ENCODE measurements at places on chromosomes 5 and 9. TPM values are rescaled to one million over a fixed set of nuclear protein-coding genes. Genes with fewer than 3 reads are reported as not detected.

DNA sequence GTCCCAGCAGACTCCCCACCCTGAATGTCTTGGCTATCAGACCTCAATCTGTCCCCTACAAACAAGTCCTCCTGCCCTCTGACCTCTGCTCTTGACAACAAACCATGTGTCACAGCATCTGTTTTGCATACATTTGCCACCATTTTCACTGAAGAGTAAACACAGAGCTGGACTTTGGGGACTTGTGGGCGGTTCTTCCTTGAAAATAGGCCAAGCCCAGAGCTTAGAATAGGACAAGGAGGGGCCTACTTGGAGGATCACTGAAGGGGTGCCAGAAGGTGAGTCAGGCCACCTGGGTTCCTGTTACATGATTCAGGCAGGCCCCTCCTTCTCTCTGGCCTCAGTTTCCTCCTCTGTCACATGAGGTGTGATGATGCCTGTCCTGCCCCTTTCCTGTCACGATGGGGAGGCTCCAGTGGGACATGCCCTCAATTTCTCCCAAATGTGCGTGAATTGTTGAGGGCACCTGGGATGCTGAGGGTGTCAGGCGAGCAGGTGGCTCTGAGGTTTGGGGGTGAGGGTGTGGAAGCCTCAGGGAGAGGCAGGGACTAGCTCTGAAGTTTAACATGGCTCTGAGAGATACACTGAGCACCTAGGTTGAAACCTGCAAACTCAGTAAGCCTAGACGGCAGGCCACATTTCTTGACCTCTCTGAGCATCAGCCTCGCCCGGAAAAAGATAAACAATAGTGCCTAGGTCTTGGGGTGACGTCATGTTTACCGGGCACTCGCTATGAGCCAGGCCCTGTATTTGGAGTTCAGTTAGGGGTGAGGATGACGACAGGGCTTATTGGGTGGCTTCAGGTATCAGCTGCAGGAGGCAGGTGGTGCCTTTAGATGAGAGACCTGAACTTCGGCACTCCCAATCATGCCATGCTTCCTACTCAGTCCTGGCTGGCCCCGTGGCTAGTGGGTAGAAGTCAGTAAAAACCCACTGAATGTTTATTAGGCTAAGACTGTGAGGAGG, 107.6 kb upstream of the PITX1 start:
- peak; percentile 51 for DNase-seq

DNA sequence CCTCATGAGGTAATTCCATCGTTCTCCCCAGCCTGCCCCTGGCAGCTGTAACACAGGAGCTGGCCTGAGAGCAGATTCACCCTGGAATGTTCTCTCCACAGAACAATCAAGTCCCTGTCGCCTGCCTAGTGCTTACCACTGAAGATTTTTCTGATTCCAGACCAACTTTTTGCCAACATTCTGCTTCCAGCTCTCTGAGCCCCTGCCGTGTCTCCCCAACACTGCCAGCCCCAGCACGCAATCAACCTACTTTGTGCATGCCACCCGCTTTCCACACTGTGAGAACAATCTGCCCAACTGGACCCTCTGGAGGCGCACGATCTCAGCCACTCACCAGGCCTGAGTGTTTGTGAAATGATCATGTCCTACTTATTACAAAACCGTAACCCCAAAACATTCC, 62.6 kb downstream of the PSMB7 start:
- DNase-seq, result peak; percentile 61

DNA sequence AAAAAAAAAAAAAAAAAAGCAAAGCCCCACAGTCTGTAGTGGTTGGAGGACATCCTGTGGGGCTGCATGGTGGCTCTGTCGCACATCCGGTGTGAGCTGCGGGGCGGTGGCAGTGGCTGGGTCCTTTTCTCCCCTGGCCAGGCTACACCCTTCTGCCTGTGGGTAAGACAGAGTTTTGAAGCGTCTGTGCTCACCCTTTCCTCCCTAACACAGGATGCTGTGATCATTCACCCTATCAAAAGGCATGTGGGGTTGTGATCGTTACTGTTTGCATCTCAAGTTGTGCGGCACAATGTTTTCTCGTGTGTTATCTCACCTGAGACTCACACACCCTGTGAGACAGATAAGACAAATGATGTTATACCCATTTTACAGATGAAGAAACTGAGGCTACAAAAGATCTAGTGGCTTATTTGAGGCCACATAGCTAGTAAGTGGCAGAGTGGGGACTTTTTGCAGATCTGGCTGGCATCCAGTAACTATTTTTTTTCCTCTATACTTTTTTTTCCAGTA, 17.5 kb downstream of the IRF1 start:
- no peak for DNase-seq

DNA sequence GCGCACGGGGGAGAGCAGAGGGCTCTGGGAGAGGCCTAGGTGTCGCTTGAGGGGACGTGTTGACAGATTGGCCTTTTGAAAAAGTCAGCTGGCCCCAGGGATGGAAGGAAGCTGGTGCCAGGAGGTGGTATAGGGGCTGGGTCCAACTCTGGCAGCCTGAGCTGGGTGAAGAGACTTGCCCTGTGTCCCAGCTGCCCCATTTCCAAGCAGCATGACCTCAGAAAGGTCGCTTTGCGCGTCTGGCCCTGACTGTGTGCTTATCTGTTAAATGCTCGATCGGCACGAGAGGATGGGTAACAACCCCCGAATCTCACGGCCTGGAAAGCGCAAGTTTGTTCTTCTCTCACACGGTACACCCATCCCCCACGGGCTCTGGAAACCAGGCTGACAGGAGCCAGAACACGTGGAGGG, 31.2 kb upstream of the LAMC3 start:
- no peak for DNase-seq

Gene KCNT1
- total RNA-seq, result 1.2 TPM

GRCh38 chr5:14062178-14062577, 81.0 kb upstream of the TRIO start:
- no peak for DNase-seq

- no peak for DNase-seq
Observed at GRCh38 chr5:156094001-156094400, 233.0 kb upstream of the SGCD start.

DNA sequence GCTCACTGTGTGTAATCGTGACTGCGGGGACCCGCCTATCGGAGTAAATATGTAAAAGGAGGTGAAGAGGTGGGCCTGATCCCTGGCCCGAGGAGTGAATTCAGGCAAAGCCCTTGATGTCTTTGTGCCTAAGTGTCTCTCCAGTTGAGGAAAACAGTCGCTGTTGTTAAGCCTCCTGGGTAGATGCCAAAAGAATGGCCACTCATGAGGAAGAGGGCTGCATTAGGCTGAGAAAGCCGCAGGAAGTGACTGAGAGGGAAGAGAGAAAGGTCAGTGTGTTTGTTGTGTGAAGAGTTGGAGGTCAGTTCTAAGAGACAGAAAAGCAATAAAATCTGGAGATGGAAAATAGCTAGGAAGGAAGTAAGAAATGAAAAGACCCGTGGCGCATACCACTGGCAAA, 35.8 kb upstream of the PIP5K1B start:
- no peak for DNase-seq

Gene AGXT2
- not detected for total RNA-seq

Gene NR2F1-AS1
- total RNA-seq, result 0.89 TPM

Gene ANXA2R
- total RNA-seq, result 1.2 TPM

DNA sequence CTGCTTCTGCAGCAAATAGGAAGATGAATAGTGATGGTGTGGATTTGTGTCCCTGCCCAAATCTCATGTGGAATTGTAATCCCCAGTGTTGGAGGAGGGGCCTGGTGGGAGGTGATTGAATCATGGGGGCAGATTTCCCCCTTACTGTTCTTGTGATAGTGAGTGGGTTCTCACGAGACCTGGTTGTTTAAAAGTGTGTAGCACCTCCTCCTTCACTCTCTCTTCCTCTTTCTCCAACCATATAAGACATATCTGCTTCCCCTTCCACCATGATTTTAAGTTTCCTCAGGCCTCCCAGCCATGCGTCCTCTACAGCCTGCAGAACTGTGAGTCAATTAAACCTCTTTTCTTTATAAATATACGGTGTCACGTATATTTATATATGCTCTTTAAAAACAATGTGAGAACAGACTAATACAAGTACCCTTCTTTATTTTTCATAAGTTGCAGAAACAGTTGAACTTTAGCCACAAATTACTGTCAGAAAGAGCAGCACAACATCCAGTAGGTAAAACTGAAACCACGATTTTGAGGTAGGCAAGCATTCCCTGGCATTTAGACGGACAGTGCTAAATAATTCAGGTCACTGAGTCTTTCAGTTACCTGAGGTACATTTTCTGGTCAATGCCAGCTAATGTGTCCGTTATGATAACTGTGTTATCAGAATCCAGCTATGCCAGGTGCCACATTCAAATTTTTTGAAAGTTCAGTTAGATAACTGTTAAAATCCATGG, 79.3 kb upstream of the SPEF2 start:
- DNase-seq, result no peak

GRCh38 chr9:96305171-96305570, 3.2 kb upstream of the HSD17B3 start:
- DNase-seq, result no peak

DNA sequence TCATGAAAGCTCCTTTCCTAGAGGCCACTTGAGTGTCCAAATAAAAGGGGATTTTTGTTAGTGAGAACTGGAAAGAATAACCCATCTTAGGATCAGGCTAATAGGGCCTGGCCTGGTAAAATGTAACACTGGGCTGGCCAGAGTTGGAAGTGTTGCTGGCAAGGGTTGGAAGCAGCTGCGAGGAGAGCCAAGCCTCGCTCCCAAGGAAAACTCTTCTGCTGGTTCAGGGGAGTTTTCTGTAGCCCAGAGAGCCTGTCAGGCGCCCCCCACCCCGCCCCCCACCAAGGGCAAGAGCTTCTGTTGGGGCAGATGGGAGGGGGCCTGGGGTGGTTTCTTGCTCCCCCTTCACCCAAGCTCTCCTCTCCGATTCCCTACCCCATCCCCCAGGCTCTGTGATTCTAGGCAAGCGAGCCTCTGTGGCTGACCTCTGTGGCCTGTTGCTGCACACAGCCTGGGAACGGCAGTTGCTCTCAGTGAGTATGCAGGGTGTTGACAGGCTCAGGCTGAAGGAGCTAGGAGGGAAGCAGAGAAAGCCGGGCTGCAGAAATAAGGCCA, 547.8 kb downstream of the CCDC171 start:
- DNase-seq, result no peak

DNA sequence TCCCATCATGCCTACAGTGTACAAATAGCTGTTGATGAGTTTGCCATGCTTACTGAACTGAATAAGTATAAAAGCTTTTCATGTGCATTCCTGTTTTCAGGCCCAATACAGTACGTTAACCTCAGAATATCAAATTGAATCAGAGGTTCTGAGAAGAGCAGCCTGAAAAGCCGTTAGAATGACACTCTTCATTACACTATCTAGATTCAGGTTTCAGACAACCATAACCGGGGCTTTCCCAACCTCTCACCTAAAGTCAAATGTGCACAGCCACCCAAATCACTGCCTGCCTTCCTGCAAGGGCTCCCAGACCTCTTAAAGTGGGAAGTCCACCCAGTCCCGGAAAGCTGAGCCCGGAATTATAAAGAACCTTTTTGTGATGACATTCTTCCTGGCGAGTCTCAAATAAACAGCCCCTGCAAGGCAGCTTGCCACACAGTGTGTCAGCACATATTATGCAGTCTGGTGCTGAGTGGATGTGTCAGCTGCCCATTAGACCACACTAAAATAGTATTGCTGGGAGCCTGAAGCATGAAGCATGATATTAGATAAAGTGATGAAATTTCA, 245.8 kb downstream of the TLE4 start:
- DNase-seq, result no peak

DNA sequence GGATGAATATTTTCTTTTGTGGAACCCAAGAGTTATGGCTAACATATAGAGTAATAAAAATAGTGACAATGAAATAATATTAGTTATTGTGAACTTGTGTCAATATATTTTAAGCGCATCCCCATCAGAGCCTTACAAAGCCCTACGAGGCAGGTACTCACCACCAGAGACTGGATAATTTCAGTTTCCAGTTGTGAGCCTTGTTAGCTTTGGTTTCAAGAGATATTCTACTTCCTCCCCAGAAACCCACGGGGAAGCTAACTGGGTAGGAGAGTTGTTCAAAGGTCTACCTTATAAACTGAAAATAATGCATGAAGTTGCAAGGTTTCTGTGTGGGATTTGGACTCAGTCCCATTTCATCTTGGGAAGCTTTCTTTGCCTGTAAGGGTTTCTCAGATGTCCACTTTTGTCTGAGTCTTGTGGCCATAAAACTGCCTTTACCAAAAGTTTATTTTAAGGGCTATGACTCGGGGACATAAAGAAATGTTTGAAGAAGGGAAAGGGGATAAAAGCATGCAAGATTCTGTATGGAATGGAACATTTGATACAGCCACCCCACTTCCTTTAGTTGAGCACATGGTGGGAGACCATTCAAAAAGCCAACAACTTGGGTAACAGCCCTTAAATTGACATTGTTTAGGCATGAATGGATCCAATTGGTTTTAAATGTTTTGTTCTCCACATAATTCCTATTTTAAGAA, 57.4 kb upstream of the ANKRD55 start:
- DNase-seq, result no peak

- no peak for DNase-seq
Observed at GRCh38 chr9:97768746-97769145, 71.6 kb upstream of the XPA start.

DNA sequence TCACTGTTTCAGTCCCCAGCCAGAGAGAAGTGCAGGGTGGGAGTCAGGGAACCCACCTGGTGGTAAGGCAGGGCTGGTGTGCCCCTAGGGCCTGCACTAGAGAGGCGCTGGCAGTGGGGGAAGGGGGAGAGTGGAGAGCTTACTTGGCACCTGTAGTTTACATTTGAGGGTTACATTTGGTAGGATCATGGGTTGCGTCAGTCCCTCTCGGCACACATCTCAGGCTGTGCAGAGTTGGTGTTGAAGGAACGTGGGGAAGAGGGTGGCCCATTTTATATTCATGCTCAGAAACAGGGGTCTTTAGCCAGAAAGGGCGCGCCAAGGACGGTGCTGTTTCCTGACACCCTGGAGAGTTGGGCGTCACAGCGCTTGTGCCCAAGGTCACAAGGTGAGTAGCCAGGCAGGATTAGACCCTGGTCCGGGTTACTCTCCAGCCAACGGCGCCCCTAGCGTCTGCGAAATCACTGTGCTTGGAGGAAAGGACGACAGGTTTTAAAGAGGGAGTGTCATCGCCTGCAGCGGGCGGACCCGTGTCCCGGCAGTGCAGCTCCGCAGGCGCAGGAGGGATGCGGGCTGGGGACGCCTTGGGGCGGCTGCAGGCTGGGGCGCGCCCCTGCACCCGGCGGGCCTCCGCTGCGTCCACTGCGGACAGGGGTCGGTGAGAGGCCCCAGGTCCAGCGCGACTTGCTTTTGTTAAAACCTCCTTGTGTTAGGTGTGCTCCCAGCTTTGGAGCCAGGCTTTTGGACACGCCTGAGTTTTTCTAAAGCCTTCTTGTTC, 272.6 kb downstream of the FANCC start:
- no peak for DNase-seq

DNA sequence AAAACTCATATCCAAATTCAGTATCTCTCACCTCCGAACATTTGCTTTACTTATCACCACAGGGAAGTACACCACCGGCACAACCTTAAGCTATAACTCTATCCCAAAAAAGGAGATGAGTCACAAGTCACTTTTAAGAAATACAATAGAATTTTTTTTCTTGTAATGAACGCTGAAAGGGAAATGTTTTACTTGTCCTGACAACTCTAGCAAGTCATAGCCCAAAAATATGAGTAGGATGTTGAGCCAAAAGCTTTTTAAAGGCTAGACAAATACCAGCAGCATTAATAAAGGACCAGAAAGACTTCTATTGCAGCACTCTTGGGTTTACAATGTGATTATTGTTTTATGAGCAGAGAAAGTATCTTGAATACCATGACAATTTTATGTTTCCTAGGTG, 147.3 kb upstream of the FST start:
- no peak for DNase-seq
